RPMI8226 (cell line): ENCODE measurements at places on chromosomes 16 and 17.
A peak's percentile ranks its signal among the peaks of the same experiment; 100 is the strongest.

DNA sequence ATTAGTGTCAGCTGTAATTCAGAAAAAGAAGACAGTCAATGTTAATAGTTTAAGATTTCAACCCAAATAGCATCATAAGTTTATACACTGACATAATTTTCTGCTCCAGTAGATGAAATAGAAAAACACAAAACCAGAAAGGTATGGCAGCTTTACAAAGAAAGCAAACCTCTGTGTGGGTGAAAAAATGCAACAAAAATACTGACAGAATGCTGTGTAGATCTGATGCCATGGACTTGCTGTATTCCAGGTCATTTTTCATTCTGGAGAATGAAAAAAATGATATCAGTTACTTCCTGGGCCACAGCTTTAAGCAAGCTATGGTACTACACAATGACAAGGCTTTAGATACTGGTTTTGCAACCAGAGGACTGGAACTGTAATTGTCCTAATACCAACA is 116.0 kb downstream of the MAP2K4 start:
- no peak for DNase-seq

DNA sequence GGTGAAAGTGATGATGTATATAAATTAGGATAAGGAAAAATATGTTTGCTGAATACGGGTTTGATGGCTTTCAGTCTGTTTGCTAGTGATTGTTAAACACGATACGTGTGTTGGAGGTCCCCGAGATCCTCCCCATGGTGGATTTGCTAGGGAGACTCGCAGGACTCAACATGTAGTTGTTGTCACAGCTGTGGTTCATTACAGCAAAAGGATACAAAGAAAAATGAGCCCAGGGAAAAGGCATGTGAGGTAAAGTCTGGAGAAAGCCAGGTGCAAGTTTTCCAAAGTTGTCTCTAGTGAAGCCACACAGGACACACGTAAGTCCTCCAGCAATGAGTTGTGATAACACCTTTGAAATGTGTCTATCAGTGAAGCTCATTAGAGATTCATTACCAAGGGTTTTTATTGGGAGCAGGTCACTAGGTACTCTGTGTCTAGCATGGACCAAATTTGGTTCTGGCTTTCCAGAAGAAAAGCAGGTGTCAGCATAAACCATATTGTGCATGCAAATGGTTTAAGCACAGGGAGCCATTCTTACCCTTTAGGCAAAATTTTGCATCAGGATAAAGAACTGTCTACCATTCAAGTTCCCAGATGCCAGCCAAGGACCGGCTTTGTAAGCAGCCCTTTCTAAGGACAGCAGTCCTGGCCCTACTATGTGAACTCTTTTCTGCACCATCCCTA is 215.2 kb upstream of the WSCD1 start:
- no peak for DNase-seq

DNA sequence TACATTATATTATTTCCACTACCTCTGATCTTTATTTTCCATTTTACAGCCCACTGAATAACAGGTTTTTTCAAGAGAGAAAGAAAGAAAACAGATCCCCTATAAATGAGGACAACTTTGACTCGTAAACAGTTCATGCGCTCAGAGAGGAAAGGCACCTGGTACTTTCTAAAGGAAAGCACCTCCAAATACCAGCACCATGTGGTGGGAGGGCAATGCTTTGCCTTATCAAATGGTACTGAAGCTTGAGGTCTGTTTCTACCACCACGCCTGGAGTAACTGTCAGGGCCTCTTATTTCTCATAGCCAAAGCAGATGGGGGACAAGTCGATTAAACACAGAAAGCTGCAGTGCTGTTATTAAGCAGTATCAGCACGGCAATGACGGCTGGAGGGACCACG is 510.3 kb upstream of the ZFHX3 start:
- no peak for DNase-seq

GRCh38 chr16:167122-167690 is 1.4 kb downstream of the HBM start:
- no peak for DNase-seq

DNA sequence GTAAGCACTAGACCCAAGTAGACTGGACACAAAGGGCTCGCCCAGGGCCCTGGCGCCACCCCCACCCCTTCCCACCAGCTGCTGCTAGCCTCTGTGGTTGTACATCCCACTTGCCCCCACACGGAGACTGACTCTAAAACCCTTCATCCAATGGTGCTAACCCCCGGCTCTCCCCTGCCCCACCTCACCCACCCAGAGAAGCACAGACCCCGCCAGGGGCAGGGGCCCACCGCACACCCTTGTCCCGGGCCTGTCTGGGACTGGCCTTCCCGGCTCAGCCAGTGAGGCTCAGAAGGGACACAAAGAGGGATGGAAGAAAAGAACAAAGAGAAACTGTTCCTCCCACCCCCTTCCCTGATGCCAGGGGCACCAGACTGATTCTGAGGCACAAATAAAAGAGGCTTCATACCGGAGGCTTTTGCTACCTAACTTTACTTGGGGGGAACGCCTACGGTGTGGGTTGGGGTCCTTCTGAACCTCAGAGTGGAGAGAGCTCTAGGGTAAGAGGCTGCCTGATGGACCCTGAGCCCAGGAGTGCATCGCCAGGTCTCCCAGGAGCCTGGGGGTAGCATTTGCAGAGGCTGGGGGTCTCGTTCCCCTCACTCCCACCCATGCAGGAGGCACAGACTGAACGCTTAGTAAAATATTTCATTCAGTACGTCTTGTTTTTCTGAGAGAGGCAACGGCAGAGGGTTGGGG is 8.2 kb downstream of the CORO6 start:
- DNase-seq: no peak

- DNase-seq: no peak
These were observed 52.5 kb downstream of the TEKT5 start for GRCh38 chr16:10641953-10642949.

- no peak for DNase-seq
These were observed 107.1 kb downstream of the MYO1D start for GRCh38 chr17:32769846-32770245.

GRCh38 chr17:40349895-40350688 is 14.4 kb downstream of the GJD3 start:
- no peak for DNase-seq

- DNase-seq: no peak
These were observed 13.8 kb upstream of the SP2 start for GRCh38 chr17:47882247-47882646.

DNA sequence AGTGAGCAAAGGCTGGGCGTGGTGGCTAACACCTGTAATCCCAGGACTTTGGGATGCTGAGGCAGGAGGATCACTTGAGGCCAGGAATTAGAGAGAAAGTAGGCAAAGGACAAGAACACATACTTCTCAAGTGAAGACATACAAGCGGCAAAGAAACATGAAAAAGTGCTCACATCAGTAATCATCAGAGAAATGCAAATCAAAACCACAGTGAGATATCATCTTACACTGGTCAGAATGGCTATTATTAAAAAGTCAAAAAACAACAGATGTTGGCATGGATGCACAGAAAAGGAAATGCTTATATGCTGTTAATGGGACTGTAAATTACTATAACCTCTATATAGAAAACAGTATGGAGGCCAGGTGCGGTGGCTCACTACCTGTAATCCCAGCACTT is 12.2 kb upstream of the SLX4 start:
- DNase-seq: no peak

GRCh38 chr17:35286120-35286781 is 43.4 kb downstream of the SLFN5 start:
- DNase-seq: peak; percentile 6

- no peak for DNase-seq
These were observed 319.5 kb upstream of the SOX9 start for GRCh38 chr17:71801301-71801700.

DNA sequence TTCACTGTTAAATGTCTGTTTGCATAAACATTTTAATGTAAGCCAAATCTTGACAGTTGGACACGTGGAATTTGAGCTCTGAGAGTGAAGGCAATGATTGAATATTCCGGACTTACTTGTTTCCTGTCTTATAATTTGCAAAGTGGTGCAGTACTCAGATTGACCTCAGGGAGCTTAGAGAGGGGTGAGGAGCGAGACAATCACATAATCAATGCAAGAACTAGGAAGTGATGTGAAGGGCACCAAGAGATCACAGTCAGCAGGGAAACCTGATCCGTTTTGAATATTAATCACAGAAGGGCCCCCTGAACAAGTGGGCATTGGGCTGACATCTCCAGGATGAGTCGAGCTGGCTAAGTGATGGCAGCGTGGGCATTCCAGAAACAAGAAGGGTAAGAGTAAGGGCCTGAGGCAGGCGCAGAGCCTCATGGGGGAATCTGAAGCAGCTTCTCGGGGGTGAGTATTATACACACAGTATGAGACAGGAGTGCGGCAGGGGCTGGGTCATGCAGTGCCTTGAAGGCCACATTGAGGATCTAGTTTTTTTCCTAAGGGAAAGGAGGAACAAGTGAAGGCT is 26.1 kb downstream of the TEX2 start:
- no peak for DNase-seq

GRCh38 chr16:63145411-63145810 is 1109.2 kb upstream of the CDH8 start:
- DNase-seq: no peak

- no peak for DNase-seq
These were observed 67.7 kb downstream of the MPRIP start for GRCh38 chr17:17109907-17110306.

- DNase-seq: no peak
These were observed 25.3 kb downstream of the CTRB2 start for GRCh38 chr16:75181630-75182029.

GRCh38 chr16:75070012-75070841 is 46.4 kb downstream of the LDHD start:
- DNase-seq: no peak

DNA sequence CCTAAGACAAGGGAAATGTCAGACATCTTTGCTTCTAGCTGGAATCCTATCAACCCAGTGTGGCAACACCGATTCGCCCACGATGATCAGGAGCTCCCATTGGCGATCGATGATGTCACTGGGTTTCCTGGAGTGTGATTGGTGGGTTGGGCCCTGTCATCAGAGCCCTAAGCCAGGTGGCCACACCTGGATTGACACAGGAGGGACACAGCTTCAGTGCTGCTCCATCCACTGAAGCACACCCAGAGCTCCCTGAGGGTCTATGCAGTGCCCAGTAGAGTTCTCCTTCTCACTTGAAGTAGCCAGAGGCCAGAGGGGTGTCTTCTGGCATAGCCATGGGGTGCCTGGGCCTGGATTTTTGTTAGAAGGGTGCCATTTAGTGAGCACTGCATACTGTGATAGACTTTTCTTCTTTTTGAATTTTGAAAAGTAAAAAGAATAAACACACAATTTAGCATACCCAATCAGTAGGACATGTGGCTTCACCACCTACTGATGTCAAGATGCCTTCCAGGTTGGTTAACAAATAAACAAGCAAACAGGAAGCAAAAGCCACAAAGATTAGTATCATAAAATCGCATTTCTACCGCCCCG is 77.6 kb downstream of the CMIP start:
- no peak for DNase-seq

DNA sequence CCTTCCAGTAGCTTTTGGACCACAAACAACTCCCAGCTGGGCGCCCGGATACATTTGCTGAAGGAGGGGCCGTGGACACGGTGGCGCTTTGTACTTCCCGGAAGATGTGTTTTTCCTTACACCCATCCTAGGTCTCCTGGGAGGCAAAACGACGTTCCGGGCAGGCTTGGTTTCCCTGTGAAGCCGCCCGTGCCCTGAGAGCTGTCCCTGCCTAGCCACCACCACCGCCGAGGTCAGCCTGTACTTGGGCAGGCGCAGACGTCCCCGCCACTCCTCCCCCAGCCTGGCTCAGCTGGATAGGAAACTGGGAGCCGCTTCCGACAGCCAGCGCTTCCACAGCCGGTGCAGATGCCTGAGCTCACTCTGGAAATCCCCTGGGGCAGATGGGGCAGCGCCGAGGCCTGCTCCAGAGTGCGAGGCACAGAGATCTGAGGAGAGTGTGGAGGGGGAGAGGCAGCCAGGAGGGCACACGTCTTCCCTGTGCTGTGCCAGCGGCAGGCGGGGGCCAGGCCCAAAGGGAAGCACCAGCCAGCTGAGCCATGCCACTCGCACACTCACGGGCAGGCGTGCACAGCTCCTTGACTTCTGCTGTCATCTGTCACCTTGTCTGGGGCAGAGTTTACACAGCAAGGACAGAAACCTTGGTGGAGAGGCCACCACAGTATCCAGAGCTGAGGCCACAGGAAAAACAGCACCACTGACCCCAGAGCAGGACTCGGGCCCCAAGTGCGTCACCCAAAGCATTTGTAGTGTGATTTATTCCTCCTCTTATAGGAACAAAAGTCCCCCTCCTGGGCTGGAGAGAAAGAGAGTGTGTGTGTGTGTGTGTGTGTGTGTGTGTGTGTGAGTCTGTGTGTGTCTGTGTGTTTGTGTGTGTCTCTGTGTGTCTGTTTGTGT is 3.0 kb downstream of the RHBDF2 start:
- peak; percentile 76 for DNase-seq

- no peak for DNase-seq
These were observed 89.9 kb downstream of the SOCS1 start for GRCh38 chr16:11165894-11166665.

- DNase-seq: peak; percentile 79
These were observed 1.9 kb downstream of the PLEKHH3 start for GRCh38 chr17:42674755-42675347.

DNA sequence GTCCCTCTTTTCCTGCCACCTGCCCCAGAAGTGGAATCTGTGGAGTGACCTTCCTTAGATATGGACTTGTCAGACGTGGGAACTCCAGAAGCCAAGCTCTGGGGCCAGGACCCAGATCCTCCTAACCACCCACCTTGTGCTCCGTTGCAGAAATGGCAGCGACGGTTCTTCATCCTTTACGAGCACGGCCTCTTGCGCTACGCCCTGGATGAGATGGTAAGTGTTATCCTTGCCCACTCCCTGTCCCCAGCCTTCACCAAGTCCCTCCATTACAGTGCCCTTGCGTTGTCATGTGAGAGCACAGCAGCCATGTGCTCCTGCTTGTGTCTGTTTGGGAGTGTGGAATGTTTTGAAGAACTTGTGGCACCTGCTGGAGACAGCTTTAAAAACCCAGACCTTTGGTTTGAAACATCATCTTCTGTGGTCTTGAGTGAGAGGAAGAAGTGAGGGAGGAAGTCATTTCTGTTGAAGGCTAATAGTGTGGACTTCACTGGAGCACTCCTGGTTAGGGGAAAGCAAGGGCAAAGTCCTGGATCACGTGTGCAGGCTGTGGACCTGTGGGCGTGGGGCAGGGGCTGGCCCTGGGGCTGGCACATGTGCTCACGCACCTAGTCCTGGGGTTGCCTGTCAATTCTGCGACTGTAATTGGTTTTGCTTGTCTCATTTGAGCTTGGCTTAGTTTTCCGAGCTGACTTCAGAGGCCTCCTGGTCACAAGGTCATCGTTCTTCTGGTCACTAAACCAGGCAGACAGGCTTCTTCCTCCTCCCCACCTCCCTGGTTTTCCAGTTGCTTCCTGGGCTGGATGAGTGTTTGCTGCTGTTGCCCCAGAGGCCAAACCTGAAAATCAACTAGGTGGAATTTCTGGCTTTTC is 35.8 kb downstream of the MPRIP start:
- no peak for DNase-seq

- no peak for DNase-seq
These were observed 45.4 kb downstream of the NKD1 start for GRCh38 chr16:50593410-50594150.

GRCh38 chr16:31377210-31377903 is 15.8 kb upstream of the ITGAD start:
- peak; percentile 97 for DNase-seq
